Activated CD4-positive, alpha-beta T cell treated with anti-CD3 and anti-CD28 coated beads, Interleukin-2, Interleukin-4, amounts not matched to agents 100 ng/mL and 50 ng/mL, durations not matched to agents 16 hours and 8 hours (primary cell): ENCODE measurements at places on chromosomes 4 and X.
A peak's percentile ranks its signal among the peaks of the same experiment; 100 is the strongest.

DNA sequence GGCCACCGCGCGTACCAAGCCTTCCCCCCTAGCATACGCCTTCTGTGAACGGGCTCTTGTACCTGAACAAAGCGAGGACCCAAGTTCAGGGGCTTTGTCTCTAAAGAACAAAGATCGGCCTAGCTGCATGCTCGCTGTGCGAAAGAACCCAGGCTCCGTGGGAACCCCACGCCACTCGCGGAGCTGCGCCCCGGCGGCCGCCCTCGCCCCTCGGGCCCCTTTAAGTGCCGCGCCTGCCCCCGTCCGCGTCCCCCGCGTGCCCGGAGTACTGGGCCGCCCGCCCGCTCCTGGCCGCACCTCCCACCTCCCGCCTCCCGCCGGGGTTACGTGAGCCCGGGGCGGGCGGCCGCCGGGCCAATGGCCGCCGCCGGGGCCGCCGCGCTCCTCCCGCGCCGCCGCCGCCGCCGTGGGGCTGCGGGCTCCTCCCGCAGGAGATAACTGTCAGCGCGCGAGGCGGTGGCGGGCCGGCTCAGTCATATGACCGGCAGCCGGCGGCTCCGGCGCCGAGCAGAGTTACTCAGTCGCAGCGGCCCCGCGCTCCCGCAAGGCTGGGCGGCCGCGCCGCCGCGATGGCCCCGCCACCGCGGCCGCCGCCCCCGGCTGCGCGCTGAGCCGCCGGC is at the start of gene FNIP2:
Gene FNIP2, plus strand, starts transcription at position 472 of the 620 bp plus-strand sequence. CDS start 187 bp downstream, outside the sequence.
- peak; percentile 54 for DNase-seq

- no peak for DNase-seq
These were observed 121.8 kb upstream of the GALNT7 start for GRCh38 chr4:173046818-173047217.

- no peak for DNase-seq
These were observed 47.1 kb downstream of the ALG13 start for GRCh38 chrX:111728096-111728495.

- no peak for DNase-seq
These were observed 59.3 kb downstream of the MAD2L1 start for GRCh38 chr4:120007191-120007871.

DNA sequence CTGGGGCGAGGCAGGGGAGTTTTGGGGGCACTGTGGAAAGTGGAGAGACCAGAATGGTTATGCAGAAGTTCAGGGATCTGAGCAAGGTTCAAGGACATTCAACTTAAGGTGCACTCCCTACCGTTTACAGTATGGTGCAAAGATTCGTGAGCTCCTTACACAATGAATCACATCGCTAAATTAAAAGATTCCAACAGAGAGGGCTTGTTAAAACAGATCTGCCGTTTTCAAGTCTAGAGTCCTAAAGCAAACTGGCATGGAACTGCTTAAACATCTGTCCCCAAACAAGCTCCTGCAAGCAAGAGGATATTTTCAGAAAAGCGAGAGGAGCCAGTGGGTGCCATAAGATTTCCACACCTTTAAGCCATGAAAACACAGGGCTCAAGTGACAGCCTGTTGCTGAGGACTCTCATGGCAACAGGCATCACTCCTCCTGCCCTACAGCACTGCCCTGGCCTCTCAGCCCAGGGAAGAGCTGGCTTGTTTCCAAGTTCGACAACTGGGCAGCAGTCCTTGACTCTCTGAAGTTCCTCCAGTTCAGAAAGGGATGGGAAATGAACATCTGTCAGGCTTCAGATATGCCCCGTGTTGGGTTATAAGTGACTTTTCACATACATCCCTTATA is 10.0 kb downstream of the FAM184B start:
- no peak for DNase-seq

DNA sequence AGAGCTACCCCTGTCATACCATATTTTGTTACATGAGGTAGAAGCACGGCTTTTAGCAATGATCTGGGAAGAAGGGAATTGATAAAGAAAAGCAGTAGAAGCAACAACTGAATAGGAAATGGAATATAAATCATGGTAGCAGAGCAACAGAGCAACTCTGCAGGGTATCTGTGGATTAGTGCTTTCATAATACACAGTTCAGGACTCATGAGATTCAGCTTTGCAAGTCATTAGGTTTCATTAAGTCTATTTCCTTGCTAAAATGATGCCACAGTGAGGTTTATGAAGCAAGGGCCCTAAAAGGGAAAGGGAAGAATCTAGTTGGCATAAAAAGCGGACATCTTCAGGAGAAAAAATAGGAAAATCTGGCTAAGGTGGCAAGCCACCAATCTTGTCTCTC is 45.6 kb upstream of the GRPR start:
- DNase-seq: no peak

GRCh38 chr4:72994670-72995069 is 74.8 kb downstream of the COX18 start:
- DNase-seq: no peak

- DNase-seq: no peak
These were observed 130.1 kb downstream of the PDE5A start for GRCh38 chr4:119498527-119498926.

GRCh38 chr4:174340714-174341113 is 57.0 kb downstream of the CEP44 start:
- no peak for DNase-seq

- no peak for DNase-seq
These were observed 76.2 kb downstream of the CXCL13 start for GRCh38 chr4:77681792-77682191.

DNA sequence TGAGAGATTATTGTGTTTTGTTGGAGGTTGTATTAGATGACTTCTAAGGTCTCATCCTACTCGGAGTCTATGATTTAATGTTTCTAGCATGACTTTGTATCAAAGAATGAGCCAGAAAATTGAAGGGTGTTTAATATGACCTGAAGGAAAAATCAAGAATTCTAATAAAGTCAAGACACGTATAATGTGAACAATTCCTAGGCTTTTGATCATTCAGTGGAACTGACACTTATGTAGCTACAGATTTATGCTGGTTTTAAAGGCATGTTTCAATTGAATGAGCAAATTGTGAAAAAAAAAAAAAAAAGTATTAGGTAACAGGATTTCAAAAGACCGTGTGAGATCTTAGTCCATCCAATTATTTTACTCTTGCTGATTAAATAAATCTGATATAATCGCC is 64.9 kb downstream of the GRID2 start:
- no peak for DNase-seq

DNA sequence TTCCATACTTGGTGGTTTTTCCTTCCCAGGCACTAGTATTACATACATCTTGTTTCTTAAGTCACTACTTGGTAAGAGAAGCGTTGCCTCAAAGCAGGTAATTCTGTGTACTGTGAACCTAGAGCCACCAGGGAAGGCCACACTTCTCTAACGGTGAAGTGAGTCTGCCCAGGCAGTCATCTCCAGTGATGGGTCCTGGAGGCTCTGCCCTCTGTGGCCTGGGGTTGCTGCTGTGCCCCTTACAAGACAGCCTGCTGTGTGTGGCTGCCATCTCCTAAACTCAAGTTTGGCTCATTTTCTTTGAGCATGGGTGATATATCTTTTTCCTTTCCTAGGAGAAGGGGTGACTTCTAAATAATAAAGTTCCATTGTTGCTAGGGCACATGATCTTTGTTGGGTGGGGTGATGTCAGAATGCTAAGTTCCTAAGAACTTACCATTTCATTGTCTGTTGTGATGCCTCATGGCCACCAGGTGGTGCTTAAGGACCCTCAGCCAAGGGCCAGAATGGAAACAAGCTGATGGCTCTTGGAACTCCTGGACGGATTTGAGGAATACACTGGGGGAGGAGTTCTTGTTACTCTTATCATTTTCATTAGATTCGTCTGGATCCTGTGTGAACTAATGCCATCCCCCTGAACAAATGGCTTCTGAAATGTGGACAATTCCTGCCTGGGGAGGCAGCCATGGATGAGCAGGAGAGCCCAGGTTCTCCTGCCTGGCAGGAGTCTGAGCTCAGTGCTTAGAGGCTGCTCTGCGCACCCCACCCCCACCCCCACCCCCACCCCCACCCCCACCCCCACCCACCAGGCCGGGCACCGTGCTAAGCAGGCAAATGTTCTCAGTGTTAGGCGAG is 41.1 kb upstream of the WDR1 start:
- DNase-seq: peak; percentile 48

DNA sequence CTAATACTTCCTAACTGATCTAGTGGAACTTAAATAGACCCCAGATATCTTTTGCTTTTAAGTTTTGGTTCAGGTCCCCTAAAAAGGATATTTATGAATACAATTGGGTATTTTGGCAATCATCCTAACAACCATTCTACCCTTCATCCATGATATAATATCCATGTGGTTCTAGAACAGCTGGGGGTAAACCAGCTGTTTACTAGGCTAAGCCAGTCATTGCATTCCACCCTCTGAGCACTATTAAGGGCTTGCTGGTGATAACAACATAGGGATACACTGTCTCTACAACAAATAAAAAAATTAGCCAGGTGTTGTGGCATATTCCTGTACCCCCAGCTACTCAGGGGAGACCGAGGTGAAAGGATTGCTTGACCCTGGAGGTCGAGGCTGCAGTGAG is 54.8 kb upstream of the MAPK10 start:
- DNase-seq: no peak

GRCh38 chrX:107849747-107850421 is 24.2 kb downstream of the MID2 start:
- no peak for DNase-seq

DNA sequence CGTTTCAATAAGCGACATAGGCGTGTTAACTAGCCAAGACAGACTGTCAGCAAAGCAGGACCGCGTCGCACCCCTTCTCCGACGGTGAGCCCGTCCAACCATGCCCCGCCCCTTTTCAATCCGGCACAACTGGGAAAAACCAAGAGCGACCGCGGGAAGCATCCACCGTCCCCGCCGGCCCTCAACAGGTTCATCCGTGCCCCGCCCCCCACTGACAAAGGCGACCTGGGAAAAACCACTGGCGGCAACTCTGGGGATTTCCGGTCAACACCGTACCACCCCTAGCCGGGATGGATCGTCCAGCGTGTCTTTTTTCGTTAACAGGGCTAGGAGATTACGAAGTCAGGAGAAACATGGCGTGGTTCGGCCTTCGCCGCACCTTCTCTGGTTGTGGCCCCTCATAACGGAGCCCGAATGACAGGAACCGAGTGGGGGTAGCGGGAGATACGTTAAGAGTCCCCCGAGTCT is 377 bp downstream of the TIMM17B start:
- DNase-seq: peak; percentile 57

GRCh38 chr4:53196882-53197771 is 168.7 kb downstream of the SCFD2 start:
- peak; percentile 63 for DNase-seq

DNA sequence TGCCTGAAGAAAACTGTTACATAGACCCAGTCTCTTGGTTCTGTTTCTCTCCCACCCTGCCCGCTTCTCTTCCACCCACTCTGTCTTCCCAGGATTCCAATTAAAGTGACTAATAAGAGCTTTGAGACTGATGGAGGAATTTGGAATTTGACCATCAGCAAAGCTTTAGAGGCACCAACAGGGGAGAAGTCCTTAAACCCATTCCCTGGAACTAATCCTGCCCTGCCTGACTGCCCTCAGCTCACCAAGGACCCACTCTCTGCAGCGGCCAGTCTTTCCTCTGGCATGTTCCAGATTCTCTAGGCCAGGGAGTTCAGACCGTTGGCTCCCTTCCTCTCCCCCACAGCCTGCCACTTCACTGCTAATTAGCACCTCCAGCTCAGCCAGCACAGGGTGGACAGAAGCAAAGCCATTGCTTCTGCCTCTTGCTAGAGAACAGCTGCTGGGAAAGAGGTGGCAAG is 23.9 kb downstream of the SCD5 start:
- DNase-seq: no peak

- no peak for DNase-seq
These were observed 122.3 kb downstream of the PDLIM5 start for GRCh38 chr4:94574050-94574449.

DNA sequence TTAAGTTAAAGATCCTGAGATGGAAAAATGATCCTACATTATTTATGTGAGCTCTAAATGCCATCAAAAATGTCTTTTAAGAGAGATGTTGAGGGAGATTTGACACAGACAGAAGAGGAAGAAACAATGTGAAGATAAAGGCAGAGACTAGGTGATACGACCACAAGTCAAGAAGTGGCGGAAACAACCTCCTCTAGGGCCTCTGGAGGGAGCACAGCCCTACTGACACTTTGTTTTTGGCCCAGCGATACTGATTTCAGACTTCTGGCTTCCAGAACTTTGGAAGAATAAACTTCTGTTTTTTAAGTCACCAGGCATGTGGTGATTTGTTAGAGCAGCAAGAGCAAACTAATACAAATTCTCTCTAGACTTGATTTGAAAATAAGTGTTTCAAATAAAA is 1216.1 kb downstream of the FSTL5 start:
- no peak for DNase-seq

DNA sequence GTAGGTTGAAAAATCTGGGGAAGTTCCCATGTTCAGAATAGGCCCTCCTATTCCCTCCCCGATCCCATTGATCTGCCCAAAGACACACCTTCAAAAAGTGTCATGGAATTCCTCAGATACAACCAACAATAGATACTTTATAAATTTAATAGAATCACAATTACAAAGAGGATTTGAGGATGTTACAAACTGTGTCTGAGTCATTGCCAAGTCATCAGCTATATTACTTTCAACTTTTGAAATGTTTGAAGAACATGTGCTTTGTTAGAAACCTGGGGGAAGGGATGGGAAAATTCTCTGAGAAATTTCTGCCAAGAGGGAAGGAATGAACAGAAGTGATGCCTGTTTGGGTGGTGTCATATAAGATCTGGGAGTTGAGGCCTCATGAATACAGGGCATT is 46.7 kb downstream of the KCNIP4 start:
- no peak for DNase-seq

- DNase-seq: no peak
These were observed 159.9 kb upstream of the DIPK2B start for GRCh38 chrX:45360571-45360970.

DNA sequence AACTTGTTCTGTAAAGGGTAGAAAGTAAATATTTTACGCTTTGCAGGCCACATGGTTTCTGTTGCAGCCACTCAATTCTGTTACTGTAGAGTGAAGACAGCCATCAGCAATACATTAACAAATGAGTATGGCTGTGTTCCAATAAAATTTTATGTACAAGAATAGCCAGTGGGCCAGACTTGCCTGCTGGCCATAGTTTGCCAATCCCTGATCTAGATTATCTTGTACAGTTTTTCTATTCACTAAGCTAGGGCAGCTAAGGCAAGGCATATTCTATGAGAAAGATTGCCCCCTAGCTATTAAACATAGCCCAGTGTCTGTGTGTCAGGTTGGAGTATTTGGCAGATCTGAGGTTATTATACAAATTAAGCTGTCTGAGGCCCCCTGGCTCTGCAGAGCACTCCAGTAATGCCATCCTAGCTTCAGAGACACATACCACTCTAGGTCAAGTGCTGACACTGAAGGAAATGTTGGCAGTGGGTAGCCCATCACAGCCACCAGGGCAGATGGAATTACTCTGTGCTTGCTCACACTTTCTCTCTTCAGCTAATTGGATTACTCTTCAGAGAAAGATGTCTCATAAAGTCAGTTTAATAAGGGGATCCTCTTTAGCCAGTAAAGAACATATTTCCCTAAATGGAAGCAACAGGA is 40.7 kb downstream of the MTTP start:
- DNase-seq: no peak

GRCh38 chr4:93337196-93337595 is 491.4 kb upstream of the ATOH1 start:
- no peak for DNase-seq
